ENCODE measurements at places on chromosomes 1 and 21. TPM values are rescaled to one million over a fixed set of nuclear protein-coding genes. Genes with fewer than 3 reads are reported as not detected.

DNA sequence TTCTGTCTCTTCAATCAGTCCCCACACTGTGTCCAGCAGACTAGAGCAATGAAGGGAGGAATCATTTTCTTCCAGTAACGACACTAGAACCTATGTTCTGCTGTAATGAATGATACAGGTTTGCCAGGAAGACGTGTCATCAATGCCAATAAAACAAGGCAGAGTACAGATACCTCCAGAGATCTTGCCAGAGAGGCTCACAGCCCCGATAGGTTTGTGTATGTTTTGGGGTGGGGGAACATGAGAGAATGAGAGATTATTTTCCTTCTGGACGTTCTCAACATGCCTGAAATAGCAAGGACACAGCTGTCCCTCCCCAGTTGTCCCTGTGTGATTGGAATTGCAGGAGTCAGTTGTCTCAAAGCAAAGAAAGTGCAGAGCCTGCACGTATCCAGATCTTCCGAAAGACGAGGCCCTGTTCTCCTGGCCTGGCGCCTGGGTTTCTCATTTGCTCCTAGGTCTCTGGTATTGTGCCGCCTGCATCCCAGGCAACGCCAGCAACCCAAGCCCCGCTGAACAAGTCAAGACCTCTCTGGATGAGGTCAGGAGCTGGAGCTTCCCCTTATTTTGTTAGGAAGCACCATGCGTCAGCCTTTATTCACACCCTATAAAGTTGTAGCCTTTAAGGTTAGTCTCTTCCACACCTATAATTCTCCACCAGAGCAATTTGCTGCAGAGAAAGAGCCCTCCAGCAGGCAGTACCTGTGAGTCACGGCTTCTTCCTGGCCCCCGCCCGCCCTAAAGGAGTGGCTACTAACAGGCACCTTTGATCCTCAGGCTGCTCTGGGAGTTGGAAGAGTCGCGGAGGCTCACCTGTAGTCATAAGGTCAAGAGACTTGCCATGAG, 130.5 kb downstream of the TOMM20 start:
- DNase-seq = no peak

- DNase-seq = no peak
These were observed at the start of gene TNFRSF18 for GRCh38 chr1:1206376-1206965. TSS of gene TNFRSF18 (minus strand) at chr1:1206592. CDS start at chr1:1206571, 21 bp downstream.

GRCh38 chr1:234616644-234617043, 6.7 kb upstream of the IRF2BP2 start:
- DNase-seq = no peak

GRCh38 chr1:178088651-178089050, 5.3 kb upstream of the RASAL2 start:
- DNase-seq = no peak

DNA sequence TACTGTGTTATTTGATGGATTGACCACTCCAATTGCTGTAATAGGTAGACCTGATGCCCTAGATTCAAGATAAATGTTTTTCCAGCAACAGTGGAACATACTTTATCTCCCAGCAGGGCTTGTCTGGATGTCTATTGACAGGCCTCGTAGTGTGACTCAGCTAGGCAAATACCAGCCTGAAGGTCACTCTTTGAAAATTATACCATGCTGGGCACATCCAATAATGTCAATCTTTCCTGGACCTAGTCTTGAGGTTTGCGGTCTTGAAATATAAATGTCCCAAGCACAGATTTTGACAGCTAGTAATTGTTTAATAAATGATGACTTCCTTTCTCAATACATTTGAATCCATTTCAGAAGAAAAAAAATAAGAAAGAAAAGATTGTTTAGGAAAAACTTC, 1138.0 kb upstream of the TMPRSS15 start:
- no peak for DNase-seq

- DNase-seq = no peak
These were observed 5.1 kb upstream of the FRRS1 start for GRCh38 chr1:99771513-99771918.

DNA sequence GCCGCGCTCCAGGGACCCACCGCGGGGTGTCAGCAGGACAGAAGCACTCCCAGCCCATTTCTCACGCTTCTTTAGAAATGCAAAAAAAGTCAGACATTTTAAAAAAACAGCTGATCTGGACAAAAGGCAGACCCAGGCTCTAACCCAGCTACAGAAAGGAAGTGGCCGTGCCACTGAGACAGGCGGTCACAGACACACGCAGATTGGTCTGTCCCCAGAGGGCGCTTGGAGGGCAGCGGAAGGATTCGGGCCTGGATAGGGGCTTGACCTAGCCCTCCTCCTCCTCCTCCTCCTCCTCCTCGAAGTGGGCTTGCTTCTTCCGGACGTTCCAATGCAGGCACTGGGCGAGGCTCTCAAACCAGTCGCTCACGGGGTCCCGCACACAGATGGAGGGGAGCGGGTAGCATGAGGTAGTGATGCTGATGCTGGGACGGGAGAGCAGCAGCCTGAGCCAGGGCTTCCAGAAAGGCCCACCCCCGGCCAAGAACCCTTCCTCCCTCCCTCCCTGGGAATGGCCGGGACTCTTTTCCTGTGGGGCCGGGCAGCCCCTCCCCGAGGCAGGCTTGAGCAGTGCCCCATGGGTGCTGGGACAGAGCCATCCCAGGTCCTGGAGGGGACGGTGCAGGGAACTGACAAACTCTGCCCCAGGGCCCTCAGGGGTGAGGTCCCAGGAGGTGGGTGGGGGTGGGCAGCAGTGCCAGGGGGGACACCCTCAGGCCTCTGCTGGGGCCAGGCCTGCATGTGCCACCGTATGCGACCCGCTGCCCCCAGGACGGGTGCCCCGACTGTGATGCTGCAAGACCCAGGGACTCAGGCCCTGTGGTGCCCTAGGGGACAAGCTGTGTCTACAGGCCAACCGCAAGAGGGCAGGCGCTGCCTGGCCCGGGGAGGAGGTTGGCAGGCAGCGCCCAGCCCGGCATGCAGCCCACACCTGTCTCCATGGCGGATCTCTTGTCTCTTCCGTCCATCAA, 25.3 kb downstream of the NADK start:
- DNase-seq = peak; percentile 50

DNA sequence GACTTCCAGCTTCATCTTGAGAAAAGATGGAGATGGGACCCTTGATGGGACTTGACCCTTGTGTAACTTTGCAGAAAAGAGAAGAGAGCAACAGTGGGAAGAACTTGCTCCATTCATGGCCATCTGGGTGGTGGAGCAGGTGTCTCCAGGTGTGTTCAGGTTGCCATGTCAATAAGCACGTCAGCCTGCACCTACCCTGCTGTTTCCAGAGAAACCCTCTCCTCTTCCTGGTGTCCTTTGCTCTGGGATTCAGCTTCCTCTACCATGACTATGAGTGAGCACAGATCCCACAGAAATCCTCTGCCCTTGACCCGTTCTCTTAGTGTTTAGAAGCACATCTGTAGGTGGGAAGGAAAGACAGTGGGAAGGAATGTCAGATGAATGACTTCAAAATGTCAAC, 21.8 kb upstream of the OTUD3 start:
- DNase-seq = no peak

- no peak for DNase-seq
These were observed 7.1 kb upstream of the CLEC20A start for GRCh38 chr1:178503849-178504248.

DNA sequence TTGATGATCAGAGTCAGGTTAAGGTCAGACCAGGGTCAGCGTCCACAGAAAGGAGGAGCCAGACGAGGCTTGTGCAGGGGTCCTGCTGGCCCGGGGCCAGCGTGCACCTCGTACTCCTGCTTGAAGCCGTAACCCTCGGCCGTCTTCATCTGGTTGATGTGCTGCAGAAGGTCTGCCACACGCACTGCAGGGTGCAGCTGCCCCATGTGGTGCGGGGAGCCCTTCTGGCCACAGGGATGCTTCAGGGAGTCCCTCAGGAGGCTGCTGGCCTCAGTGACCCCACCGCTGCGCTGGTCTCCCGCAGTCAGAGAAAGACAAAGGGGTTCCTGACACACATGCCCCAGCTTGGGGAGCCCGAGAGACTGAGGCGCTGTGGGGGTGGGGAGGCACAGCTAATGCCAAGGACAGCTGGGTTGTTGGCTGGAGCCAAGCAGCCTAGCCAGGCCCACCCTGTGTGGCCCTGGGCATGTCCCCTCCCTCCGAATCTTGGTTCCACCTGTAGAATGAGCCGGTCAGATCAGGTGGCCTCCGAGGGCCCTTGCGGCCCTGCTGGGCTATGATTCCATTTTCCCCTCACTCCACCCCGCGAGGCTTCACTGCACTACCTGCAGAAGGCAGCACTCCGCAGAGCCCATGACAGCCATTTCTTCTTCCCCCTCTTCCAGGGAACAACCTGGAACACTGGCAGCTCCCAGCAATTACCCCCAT, 251.9 kb downstream of the PTPRU start:
- no peak for DNase-seq

- DNase-seq = no peak
These were observed 84.1 kb upstream of the ZNF326 start for GRCh38 chr1:89910780-89911179.

- DNase-seq = no peak
These were observed 49.3 kb downstream of the KCNAB2 start for GRCh38 chr1:6094801-6095505.

- DNase-seq = peak; percentile 24
These were observed 304 bp downstream of the PLPPR5 start for GRCh38 chr1:99004254-99004860.

- DNase-seq = no peak
These were observed 684 bp upstream of the MRPL20 start for GRCh38 chr1:1407636-1408318.

GRCh38 chr21:44771896-44772525, 29.6 kb downstream of the UBE2G2 start:
- no peak for DNase-seq

DNA sequence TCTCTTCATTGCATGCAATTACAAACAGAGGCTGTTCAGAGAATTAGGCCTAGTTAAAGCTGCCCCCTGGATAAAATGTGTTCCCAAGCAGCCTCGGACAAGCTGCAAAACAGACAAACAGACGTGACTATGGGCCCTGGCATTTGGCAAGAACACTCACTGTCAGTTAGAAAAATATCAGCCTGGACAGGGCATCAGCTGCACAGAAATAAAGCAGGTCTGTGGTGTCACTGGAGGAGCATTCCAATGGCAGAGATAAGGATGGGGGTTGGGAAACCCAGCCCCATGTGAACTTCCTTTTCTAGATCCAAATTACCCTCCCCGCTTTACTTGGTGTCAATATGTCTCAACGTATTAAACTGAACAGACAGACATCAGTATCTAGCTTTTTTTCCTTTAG, 177.1 kb downstream of the GPATCH2 start:
- no peak for DNase-seq

DNA sequence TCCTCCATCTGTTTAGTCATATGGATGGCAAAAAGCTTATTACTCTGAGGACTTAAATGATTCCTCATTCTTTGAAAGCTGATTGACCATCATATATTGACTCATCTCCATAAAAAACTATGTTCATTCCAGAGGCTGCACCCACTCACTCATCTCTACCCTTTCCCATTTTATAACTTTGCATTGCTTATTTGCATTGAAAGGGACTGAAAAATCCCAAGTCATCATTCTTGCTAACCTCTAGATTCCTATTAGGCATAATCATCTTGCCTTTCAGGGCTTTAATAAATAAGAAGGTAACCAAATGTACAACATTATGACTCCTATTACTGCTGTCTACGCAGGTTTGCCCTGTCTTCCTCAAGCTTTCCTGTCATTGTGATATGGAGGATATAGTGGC, 1180.3 kb upstream of the B3GALT2 start:
- DNase-seq = no peak

- DNase-seq = no peak
These were observed 20.9 kb upstream of the RGL1 start for GRCh38 chr1:183783767-183784637.

DNA sequence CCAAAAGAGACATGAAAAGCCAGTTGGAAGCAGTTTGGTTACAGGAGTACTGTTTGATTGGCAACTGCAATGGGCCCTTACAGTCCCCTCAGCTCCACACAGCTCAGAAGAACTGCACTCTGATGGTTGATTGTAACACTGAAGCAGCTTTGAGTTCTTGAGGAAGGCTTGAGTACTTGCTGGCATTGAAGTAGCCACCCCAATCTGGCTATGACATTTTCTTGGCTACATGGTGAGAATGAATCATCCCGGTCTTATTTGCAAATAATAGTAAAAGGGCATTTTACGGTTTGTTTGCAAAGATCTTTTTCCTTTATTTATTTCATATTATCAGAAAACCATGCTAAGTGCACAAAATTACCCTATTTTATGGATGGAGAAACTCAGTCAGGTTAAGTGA, 159.7 kb upstream of the BEND5 start:
- DNase-seq = no peak

- DNase-seq = no peak
These were observed 26.4 kb downstream of the ELF3 start for GRCh38 chr1:202036595-202037387.

- peak; percentile 22 for DNase-seq
These were observed 129.8 kb downstream of the TBX19 start for GRCh38 chr1:168410464-168410863.

DNA sequence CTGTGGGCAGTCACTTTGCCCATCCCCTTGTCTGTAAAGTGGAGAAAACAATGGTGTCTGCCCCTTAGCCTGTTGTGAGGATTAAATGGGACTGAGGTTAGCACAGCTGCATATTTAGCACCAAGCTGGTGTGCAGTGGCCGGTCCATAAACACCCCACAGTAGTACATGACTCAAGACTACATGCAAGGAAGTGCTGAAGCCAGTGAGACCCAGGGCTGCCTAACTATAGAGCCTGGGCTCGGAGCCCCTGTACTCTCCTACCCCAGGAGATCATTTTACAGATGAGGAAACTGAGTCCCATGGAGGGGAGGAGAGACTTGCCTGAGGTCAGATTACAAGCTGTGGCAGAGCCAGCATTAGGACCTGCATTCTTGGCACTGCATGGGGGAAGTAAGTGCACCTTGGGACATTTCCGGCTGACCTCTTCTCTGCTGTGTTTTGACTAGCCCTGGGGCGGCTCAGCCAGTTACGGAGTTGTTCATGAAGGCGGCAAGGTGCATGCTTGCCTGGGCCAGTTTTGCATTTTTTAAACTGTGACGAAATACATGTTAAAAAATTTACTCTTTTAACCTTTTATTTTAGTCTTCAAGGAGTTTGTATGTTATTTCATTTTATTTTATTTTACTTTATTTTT, 3.2 kb downstream of the SERINC2 start:
- no peak for DNase-seq

- no peak for DNase-seq
These were observed 103.0 kb downstream of the KIAA0319L start for GRCh38 chr1:35454176-35454575.

SLC1A7 gene
- total RNA-seq = not detected

LIN28A gene
- not detected for total RNA-seq

PCP4 gene
- total RNA-seq = not detected

FCMR gene
- total RNA-seq = 75.6 TPM

ANGPTL3 gene
- not detected for total RNA-seq

DDR2 gene
- 0.20 TPM for total RNA-seq

PERM1 gene
- total RNA-seq = not detected

CAMSAP2 gene
- 3.1 TPM for total RNA-seq

RIPK4 gene
- not detected for total RNA-seq

Data from CD8-positive, alpha-beta memory T cell (primary cell).